ENCODE measurements at places on chromosomes 6 and 20. TPM values are rescaled to one million over a fixed set of nuclear protein-coding genes. Genes with fewer than 3 reads are reported as not detected.

DNA sequence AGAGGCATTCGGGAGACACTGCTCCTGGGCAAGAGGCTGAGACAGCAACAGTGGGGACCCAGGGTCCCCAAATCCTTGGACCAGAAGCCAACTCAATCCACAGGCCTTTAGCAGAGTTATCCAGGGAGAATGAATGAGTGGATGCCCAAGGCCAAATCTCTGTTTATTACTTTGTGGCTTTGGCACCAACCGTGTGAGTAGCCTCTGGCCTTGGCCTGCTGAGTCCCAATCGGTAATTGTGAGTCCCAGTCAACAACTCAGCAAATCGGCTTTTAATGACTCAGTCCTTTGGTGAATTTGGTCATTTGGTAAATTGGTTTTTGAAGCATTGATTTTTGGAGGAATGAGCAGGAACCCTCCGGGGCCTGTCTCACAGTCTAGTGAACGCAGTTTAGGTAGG lies 29.1 kb upstream of the ECI2 start:
- no peaks in the 10 kb centered on the region for H3K27me3 ChIP-seq
- no peak for DNase-seq
- H3K36me3 ChIP-seq = peaks cover 2% of the 10 kb centered on the region
- H3K4me1 ChIP-seq = no peaks in the 10 kb centered on the region

BCAS1 gene
- not detected for total RNA-seq

DNA sequence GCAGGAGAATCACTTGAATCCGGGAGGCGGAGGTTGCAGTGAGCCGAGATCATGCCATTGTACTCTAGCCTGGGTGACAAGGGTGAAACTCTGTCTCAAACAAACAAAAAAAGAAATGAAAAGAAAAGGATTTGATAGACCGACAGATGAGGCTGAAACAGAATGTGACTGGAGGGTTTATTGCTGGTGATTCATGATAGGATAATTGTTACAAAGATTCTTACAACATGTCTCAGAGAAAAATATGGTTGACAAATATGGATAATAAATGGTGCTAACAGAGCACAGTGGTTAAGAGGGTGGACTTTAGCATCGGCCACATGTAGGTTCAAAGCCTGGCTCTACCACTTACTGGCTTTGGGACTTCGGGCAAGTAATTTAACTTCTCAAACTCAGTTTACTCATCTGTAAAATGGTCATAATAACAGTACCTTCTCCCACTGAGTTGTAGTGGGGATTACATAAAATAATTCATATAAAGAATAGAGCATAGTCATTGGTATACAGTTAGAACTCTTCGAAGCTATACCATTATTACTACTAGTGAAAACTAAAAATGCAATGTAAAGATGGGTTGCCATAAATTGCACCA lies 131.9 kb downstream of the MAP3K7 start:
- no peak overlapping the region for H3K27ac ChIP-seq
- H3K4me1 ChIP-seq = peaks cover 38% of the 10 kb centered on the region
- DNase-seq = no peak
- no peak overlapping the region for H3K4me3 ChIP-seq
- no peaks in the 10 kb centered on the region for H3K27me3 ChIP-seq

- no peak for DNase-seq
- no peaks in the 10 kb centered on the region for H3K27me3 ChIP-seq
- H3K4me1 ChIP-seq = peaks cover 9% of the 10 kb centered on the region
- no peak overlapping the region for H3K4me3 ChIP-seq
- H3K27ac ChIP-seq = no peak overlapping the region
- H3K36me3 ChIP-seq = no peaks in the 10 kb centered on the region
Measured at GRCh38 chr20:18728165-18728869, 85.3 kb upstream of the SCP2D1 start.

GRCh38 chr6:170271771-170272314 lies 19.0 kb downstream of the DLL1 start:
- peaks cover 15% of the 10 kb centered on the region for H3K4me1 ChIP-seq
- H3K27me3 ChIP-seq = peaks cover 78% of the 10 kb centered on the region
- H3K4me3 ChIP-seq = no peak overlapping the region
- no peaks in the 10 kb centered on the region for H3K36me3 ChIP-seq
- peak; percentile 72 for DNase-seq

PSORS1C1 gene
- 0.26 TPM for total RNA-seq

- no peak for DNase-seq
- H3K4me3 ChIP-seq = no peak overlapping the region
- no peaks in the 10 kb centered on the region for H3K36me3 ChIP-seq
- no peak overlapping the region for H3K27ac ChIP-seq
Measured at GRCh38 chr20:34131491-34131890, 19.4 kb upstream of the EIF2S2 start.

Measured in activated CD8-positive, alpha-beta memory T cell treated with anti-CD3 and anti-CD28 coated beads, Interleukin-2, amount 10 ng/mL, durations not matched to agents 7 days and 5 days (primary cell).